ENCODE measurements at places on chromosomes 5 and 9.

- DNase-seq = no peak
Measured at GRCh38 chr5:79754865-79755555, 65.4 kb downstream of the CMYA5 start.

GRCh38 chr9:131478911-131479310 lies 23.8 kb upstream of the POMT1 start:
- no peak for DNase-seq

DNA sequence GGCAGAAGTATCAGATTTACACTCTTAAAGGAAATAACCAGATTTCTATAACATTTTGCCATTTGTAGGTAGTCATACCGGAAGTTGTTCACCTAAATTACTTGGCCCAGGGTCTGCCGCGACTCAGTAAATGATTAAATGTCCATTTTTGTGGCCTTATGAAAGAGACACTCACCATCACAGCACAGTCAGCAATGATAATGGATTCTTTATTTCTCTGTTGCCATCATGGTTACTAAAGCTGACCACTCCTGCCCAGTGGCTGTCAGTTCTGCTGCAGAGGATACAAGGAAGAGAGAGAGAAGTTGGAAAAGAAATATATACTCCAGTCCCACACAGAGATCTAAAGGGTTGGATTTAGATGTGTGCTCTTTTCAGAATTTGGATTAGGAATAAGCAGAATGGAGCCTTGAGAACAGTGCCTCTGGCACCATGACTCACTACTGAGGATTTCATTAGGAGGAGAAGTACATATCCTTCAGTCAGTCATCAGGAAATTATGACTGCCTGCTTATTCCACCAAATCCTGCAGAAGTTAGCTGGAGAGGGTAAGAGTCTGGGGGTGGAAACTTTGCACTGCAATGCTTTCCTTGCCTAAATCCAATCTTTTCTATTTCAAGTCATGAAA lies 72.8 kb upstream of the EFNA5 start:
- peak; percentile 37 for DNase-seq

DNA sequence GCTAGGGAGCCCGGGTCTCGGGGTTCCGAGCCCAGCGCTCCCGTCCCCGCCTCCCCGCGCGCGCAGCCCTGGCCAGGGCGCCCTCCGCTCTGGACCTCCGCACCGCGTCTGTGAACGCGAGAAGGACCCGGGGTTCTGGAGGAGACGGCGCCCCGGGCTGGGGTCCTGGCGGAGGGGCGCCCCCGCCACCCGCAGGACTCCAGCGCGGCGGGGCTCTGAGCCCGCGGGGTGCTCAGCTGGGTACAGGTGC lies 431 bp downstream of the TMOD1 start:
- DNase-seq = no peak

DNA sequence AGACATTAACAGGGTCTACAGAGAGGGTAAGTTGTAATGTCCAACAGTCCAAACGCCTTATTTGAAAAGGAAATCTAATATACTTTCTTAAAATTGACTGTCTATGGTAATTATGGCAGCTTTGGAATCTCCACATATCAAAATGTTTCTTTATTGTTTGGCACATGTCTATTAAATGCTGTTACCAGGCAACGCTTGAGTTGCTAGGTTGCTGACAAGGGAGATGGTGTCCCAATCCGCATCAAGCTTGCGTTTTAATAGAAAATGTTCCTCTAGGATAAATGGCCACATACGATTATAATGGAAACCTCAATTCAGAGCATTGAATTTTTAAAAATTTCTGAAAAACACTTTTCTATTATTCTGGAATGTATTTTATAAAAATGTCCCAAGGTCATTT lies 9.2 kb downstream of the ANXA1 start:
- no peak for DNase-seq

DNA sequence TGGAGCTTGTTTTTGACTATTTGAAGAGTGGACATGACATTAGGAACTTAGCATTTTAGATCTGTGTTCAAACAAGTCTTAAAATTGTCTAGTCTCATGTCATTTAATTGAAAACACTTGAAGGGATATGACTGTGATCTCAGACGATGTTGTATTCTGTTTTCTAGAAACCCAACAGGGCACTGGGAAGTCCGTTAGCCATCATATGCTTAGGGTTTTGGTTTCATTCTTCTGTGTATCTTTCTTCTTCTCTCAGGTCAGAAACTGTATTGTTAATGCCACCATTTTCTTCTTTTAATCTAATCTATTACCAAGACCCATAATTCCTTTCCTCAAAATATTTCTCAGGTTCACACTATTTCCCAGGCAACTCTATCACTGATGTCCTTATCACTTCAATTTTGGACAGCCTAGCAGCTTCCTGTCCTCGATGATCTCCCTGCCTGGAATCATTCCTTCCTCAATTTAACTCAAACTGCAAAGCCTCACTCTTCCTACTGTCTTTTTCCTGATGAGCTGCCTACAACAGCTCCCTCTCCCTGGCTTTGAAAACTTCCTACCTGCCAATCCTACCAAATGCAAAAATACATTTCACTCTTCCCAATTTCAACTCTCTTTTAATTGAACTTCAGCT lies 77.7 kb downstream of the MEF2C start:
- no peak for DNase-seq

All from cardiac fibroblast (primary cell).